HCT116 (cell line): ENCODE measurements at places on chromosomes 3 and 15. TPM values are rescaled to one million over a fixed set of nuclear protein-coding genes. Genes with fewer than 3 reads are reported as not detected.

The PTH1R gene
- total RNA-seq, result 0.32 TPM

The SPTSSB gene
- total RNA-seq, result 2.9 TPM

DNA sequence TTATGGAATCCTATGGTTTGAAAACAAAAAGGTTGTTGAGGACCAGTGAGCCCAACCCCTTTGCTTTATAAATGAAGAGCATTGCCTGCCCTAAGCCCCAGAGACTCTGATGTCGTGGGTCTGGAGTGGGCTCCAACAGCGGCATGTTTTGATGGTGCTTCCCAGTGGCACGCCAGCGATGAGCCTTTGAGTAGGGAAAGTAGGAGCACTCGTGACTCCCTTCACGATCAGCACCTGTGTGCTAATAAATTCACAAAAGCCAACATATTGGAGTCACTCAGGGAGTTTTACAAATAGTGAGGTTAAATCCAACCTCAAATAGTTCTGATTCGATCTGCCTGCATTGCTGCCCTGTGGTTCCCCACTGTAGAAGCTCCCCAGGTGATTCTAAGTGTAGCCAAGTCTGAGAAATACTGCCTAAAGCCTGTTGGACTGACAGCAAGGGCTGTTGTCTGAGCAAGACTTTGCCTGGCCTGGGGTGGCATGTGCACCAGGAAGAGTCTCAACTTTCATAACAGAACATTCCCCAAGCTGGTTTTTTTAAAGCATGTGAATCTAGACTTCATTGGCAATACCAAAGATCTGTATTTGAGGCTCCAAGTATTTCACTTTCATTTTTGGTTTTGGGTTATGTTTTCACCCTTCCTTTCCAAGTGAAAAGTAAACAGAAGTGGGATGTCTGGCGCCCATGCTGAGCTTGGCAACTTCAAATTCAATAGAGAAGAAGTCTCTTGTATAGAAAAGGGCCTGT, 9.9 kb downstream of the CCR5 start:
- H3K27me3 ChIP-seq, result peaks cover 6% of the 10 kb centered on the region; the same call in 1 of the 2 replicates
- no peak for DNase-seq
- H3K27ac ChIP-seq, result no peak overlapping the region
- H3K4me1 ChIP-seq, result peaks cover 3% of the 10 kb centered on the region; the same call in 1 of the 2 replicates
- no peak overlapping the region for H3K4me3 ChIP-seq
- H3K36me3 ChIP-seq, result no peaks in the 10 kb centered on the region

GRCh38 chr3:194136519-194137007, 615 bp downstream of the HES1 start:
- peak overlapping the region; percentile 70 for H3K4me3 ChIP-seq
- H3K36me3 ChIP-seq, result no peaks in the 10 kb centered on the region
- H3K27ac ChIP-seq, result peak overlapping the region; percentile 54; the same call in 1 of the 2 replicates
- no peak for DNase-seq
- H3K27me3 ChIP-seq, result 0 out of 2 replicates have a peak, but pooled peaks cover 3% of the 10 kb centered on the region

The RTP1 gene
- not detected for total RNA-seq

- H3K4me1 ChIP-seq, result no peaks in the 10 kb centered on the region
- H3K27ac ChIP-seq, result no peak overlapping the region
- no peak overlapping the region for H3K4me3 ChIP-seq
- H3K36me3 ChIP-seq, result peaks cover 70% of the 10 kb centered on the region
- H3K27me3 ChIP-seq, result no peaks in the 10 kb centered on the region
- no peak for DNase-seq
Observed at GRCh38 chr3:9448643-9449042, 51.2 kb downstream of the SETD5 start.
